ENCODE measurements at places on chromosomes 6 and 20. TPM values are rescaled to one million over a fixed set of nuclear protein-coding genes. Genes with fewer than 3 reads are reported as not detected.

Gene HSPA1L
- total RNA-seq = 1.9 TPM

Gene PXDC1
- 23.6 TPM for total RNA-seq

Gene PDYN
- total RNA-seq = 0.19 TPM

Gene CHMP4B
- 170 TPM for total RNA-seq

Gene CCN2
- 75.5 TPM for total RNA-seq

Gene POM121L2
- 0.10 TPM for total RNA-seq
